Brain pericyte (primary cell): ENCODE measurements at places on chromosomes 3 and 15.

GRCh38 chr3:161322781-161323568 lies 48.3 kb downstream of the SPTSSB start:
- no peak for DNase-seq

GRCh38 chr3:52436500-52437149 lies 8.3 kb downstream of the SEMA3G start:
- DNase-seq: peak; percentile 30

- DNase-seq: no peak
Observed at GRCh38 chr3:186477033-186477432, 67.1 kb downstream of the CRYGS start.

GRCh38 chr3:62835554-62836236 lies 39.5 kb downstream of the CADPS start:
- DNase-seq: no peak

DNA sequence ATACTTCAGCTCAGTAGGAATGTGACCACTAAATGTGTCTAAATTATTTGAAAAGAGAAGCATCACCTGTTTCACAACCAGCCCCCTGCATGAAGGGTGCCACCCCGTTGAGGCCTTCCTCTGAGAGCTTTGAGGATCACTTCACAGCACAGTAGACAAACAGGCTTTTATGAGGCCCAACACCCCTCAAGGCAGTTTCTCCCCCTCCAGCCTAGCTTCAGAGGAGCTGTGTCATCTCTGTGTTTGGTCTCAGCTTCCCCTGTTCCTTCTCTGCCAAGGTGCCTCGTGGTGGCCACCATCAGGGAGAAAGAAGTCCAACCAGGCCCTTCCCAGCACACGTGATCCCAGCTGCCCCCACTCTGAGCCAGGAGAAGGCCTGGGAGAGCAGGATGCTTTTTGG lies 21.6 kb upstream of the DUSP7 start:
- DNase-seq: no peak
